ENCODE measurements at places on chromosomes 5 and 9.

DNA sequence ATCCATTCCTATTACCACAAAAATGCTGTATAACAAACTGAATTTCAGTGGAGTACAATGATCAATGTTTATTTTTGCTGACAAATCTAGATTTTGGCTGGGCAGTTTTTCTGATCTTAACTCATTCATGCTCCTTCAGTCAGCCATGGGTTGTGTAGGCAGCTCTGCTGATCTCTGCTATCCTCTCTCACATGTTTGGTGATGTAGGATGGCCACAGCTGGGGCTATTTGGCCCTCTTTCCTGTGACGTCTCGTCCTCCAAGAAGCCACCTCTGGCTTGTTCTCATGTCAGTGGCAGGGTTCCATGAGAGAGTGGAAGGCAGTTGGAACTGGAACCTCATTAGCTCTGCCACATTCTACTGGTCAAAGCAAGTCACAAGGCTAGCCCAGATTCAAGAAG is 8.9 kb downstream of the NLN start:
- DNase-seq: no peak

DNA sequence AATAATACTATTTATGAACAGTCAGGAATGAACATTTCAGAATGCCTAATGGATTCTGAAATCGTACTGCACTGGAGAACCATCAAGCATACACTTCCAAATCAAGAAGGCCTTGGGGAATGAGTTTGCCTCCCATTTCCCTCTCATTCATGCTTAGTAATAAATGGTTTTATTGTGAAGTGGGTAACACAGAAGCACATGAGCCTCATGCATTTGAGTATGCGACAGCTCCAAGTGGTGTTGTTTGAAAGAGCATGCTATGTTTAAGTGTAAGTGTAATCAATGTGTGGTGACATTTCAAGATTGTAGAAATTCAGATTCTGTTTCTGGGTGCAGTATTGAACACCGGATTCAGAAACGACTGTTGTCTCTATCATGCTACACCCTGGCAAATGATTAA is 60.0 kb downstream of the SGCD start:
- DNase-seq: peak; percentile 41

GRCh38 chr5:138905541-138905940 is 30.4 kb upstream of the LRRTM2 start:
- no peak for DNase-seq

DNA sequence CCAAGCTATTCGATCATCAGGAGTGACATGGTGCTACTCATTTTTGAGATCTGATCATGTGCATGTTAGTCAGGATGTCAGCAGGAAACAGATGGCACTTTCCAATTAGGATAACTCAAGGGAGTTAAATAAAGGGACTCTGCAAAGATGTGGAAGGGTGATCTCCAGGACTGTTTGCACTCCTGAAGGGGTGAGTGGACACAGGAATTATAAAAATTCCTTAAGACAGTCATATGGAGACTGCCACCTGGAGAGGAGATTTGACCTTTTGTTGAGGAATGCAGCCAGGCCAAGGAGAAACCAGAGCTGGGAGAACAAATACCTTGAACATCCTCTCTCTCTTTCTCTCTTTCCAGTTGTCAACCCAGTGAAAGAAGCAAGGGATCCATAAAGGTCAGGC is 189.1 kb downstream of the GABRG2 start:
- DNase-seq: no peak

DNA sequence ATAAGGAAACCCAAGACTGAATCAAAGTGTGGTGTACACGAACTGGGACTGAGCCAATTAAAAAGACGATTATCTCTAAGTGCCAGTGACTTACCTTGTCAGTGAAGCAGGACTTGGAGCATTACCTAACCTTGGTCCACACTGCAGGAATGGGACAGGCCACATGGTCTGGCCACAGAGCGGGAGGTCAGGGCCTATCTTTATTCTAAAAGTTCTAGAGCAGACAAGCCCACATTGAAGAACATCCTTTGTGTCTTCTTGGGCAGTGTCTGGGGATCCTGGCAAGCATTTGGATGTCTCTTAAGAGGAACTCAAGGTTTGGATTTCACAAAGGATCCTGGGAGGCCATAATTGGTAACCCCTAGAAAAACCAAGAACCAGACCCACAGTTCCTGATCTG is 16.5 kb downstream of the SPRY4 start:
- DNase-seq: no peak

GRCh38 chr5:10538103-10538788 is 25.6 kb upstream of the ANKRD33B start:
- no peak for DNase-seq

DNA sequence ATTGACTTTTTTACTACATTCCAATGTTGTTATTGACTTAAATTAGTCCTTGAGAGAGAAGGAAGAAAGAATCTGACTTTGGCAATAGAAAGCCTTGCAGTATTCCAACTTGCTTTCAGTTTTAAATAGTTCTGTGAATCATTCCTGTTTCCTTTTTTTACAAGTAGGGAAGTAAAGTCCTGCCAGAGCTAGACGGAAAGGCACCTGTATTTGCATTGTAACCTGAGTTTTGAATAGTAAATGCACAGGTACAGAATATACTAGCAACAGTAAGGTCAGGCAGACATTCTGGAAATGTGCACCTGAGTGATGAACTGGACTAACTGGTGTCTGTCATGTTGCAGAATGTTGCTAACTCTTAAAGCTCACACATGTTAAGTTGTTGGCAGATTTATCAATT is 100.9 kb downstream of the PRKACG start:
- no peak for DNase-seq

DNA sequence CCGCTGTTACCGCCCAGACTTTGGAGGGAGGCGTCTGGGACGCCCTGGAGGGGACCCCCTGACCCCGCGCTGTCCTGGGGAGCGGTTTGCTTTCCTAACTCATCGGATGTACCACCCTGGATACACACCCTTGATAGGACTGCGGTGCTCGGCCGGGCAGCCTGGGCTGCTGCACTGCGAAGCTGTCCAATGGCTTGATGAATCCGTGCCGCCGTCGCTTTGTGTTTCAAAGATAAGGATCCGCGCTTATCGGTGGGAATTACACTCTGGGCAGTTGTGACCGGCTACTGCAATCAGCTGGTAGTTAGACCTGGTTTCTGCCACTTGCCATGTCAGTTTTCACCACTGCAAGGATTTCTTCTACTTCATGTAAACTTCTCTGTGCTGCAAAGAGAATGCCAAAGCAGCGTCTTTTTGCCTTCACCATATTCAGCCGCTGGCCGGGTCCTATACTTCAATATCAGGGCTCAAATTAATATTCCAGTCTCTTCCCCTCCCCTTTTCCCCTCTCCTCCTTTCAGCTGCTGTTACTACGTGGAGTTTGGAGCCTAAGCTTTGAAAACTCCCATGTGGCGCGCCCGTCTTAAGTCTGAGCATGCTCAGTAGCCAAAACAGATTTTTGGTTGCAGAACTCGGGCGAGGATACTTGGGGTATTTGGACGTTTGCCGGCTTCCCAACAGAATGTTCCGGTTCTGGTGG is 727 bp downstream of the SMAD5 start:
- no peak for DNase-seq

- DNase-seq: no peak
Measured at GRCh38 chr5:174364676-174365075, 319.2 kb downstream of the NSG2 start.

DNA sequence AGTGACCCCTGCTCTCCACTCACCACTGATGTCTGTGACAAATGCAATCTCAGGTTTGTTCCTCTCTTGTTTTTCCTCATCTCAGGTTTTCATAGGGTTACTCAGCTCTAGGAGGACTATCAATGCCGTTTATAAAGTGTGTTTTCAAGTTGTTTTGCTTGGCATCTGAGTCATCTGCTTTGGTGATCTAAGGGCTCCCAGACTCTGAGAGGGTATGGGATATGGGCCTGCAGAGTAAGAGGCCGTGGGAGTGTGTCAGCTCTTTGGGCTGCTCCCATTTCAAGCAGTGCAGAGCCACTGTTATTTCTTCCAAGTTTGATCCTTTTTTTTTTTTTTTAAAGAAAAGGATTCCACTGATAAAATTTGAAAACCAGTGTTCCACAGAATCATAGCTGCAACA is 46.3 kb downstream of the NNT start:
- no peak for DNase-seq

DNA sequence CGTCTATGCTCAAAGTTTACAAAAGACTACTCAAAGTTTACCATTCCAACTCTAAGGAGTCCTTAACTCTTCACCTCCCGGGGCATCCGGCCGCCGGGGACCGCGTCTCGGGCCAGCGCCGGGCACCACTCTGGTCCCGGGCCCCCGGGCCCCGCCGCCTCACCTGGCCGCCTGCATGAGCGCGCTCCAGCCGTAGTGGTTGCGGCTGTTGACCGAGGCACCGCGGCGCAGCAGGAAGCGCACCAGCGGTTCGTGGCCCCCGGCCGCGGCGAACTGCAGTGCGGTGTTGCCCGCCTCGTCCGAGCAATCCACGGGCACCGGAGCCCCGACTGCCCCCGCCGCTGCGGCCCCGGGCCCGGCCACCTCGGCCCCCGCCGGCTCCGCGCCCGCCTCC is 388 bp downstream of the ANKS6 start:
- DNase-seq: no peak

GRCh38 chr5:130206686-130207085 is 302.4 kb downstream of the CHSY3 start:
- DNase-seq: no peak

- no peak for DNase-seq
Measured at GRCh38 chr9:113737517-113738271, 138.4 kb upstream of the ZNF618 start.

DNA sequence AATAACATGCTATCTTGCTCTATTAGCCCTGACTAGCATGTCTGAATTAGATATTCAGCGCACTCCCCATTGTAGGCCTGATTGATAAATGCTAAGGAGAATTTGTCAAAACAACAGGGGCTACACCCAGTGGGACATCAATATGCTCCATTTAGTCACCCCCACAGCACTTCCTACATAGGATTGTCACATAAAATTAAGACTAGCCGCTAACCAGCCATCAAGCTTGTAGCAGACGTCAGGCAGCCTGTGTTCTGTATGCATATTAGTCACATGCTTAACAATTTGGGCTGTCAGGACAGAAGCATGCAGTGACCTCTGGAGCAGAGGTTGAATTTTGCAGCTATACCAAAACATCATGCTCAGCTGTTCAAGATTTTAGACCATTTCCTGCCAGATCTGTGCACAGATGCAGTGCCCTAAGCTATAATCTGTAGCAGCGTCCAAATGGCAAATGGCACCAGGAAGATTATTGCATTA is 197.4 kb upstream of the ISL1 start:
- DNase-seq: no peak

All from NCI-H187 treated with DMSO at 0.1 percent for 48 hours (cell line).